Activated naive CD8-positive, alpha-beta T cell treated with anti-CD3 and anti-CD28 coated beads for 36 hours (primary cell): ENCODE measurements at places on chromosomes 3 and 15.
A peak's percentile ranks its signal among the peaks of the same experiment; 100 is the strongest.

- no peak for DNase-seq
These were observed 343.2 kb upstream of the ADAMTS9 start for GRCh38 chr3:65030847-65031463.

DNA sequence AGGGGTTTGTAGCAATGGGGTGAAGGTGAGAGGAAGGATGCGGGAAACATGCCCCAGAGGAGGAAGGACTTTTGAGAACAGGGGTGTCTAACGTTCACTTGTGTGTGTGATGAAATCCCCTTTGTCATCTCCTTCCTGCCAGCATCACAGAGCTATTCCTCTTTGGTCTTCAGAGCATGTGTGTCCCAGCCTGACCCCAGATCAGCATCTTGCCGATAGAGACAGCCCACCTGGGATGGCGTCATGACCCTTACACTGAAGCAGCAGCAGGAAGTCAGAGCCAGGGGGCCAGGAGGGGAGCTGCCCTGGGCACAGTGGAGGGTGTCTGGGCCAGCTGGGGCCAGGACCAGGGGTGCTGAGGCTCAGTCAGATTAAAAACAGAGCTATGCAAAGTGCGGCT lies 29.9 kb upstream of the GRIP2 start:
- DNase-seq = no peak

GRCh38 chr3:10975695-10976234 lies 16.8 kb upstream of the SLC6A1 start:
- no peak for DNase-seq

DNA sequence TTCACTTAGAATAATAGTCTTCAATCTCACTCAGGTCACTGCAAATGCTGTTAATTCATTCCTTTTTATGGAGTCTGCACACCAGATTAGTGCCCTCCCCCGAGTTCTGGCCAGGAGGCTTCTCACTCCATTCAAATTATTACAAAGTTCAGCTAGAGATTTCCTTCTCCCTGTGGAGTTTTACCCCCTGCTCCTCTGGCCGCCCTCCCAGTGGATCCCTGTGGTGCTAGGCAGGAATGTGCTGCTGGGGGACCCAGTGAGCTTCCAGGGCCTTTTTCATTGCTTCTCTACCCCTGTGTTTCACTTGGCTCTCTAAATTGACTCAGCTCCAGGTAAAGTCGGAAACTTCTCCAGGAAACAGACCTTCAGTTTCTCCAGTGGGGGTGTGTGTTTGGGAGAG lies 42.7 kb upstream of the CD200R1L start:
- DNase-seq = no peak

- no peak for DNase-seq
These were observed 971 bp downstream of the CPOX start for GRCh38 chr3:98592345-98592935.

GRCh38 chr3:158352551-158352950 lies 218.4 kb upstream of the MLF1 start:
- no peak for DNase-seq

GRCh38 chr15:52115598-52116427 lies 3.2 kb upstream of the BCL2L10 start:
- no peak for DNase-seq

DNA sequence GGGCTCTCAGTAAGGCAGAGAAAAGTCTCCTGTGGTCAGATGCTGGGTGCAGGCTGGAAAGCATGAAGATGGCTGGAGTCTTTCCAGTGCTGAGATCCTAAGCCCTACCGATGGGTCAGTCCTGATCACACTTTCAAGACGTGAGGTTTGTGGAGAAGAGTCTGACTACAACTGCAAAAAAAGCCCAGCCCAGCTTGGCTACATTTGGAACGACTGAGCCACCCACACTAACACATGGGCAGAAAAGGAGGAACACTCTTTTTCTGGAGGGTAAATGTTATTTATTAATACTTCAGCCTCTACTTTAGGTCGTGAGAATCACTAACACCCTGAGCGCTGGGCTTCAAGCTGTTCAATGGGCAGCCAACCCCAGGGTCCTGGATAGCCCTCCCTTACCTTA lies 22.0 kb upstream of the C3orf22 start:
- no peak for DNase-seq

GRCh38 chr15:50186752-50187151 lies 4.8 kb downstream of the SLC27A2 start:
- DNase-seq = no peak

DNA sequence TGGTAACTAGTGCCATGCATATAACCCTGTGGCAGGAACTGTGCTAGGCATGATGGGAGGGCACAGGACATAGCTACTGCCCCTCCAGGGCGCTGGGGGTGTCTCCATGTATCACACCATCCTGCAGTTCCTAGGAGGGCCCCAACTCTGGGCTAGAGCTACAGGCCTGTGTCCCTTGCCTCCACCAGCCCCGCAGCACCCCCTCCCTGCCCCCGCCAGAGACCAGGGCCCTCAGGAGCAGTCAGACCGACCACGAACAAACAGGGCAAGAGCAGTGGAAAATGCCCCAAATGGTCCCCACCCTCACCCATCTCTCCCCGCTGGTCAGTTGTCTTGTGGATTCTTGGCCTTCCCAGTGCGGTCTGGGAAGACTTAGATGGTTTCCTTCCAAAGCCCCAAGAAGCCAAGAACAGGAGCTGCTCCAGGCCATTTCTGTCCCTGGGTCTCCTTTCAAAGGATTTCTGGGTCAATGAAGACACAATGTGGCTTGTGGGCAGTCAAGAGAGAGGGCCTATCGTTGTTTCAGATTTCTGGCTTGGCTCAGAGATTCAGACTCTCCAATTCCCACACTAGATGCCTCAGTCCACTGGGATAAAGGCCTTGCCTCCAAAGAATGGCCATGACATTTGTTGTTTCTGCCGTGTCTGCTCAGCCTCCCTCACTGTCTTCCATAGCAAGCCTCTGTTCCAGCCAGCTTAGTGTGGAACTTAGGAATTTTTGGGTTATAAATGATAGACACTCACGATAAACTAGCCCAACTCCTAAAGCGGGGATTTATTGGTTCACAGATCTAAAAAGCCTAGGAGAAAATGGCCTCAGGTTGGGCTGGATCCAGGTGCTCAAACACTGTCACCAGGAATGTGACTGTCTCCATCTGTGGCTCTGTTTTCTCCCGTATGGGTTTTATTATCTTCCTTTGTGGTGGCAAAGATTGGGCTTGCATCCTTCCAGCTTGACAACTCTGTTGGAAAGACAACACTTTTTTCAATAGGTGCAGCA lies 80.6 kb downstream of the LSM3 start:
- no peak for DNase-seq

- DNase-seq = no peak
These were observed 135.9 kb downstream of the CMSS1 start for GRCh38 chr3:99953596-99953995.

GRCh38 chr3:139897759-139898158 lies 37.2 kb upstream of the CLSTN2 start:
- no peak for DNase-seq

DNA sequence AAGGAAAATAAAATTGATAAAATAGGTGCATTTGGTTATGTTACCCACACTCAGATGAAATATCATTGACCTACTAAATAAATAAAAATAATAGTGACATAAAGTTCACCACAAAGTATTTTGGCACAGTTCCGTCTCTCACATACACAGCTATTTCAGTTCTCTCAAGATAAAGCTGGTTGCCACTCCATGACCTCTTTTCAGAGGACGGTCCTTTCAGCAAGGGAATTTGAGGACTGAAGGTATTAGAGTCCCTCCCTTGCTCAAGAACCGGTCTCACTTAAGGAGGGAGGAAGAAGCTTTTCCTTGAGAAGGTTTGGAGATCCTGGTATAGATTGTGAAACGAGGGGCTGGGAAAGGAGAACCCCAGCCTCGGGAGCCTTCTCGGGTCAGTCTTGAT lies 285.5 kb upstream of the CFAP20DC start:
- DNase-seq = no peak

GRCh38 chr3:128226795-128227395 lies 73.6 kb downstream of the EEFSEC start:
- DNase-seq = peak; percentile 25

DNA sequence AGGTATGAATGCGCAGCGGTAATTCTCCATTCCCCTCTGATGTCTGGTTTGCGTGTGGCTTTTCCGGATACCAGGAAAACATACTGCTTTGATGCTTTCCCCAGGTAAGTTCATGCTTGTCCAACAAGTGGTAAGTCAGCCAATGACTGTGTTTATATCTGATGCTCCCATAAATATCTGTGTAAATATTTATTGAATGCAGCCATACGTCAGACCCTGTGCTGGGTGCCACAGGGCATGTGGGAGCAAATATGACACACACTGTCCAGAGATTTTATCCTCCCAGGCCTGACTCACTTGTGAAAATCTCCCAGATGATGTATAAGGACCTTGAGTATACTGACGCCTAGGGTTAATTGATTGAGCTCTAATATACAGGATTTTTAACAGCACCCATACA lies 29.6 kb upstream of the CEMIP start:
- DNase-seq = no peak

DNA sequence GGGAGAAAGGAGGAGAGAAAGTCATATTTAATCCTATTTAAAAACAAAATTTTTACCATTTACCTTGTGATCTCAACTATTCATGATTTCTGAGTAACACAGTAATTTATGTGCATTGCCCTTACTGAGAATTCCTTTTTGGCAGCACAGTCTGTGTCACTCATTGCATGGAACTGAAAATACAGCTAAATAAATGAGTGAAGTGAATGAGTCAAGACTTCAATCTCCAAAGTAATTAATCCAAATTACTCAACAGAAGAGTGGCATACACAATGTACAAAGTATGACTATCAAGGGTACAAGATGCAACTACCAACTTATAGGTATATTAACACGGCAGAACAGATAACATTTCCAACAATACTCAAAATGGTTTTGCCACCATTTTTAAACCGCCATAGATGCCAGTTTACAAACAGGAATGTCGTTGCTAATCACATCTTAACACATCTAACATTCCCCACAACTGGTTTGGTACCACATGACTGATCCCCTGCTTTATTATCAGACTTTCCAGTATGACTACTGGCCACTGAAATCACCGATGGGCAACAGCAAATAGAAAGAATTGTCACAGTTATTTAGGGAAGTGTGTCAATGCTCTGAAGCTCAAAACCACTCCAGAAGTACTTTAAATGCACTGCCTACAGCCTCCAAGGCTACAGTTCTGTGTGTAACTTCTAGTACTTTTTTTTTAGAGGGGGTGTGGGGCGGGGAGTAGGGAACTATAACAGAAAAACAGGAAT lies 410.4 kb downstream of the SHQ1 start:
- DNase-seq = no peak

DNA sequence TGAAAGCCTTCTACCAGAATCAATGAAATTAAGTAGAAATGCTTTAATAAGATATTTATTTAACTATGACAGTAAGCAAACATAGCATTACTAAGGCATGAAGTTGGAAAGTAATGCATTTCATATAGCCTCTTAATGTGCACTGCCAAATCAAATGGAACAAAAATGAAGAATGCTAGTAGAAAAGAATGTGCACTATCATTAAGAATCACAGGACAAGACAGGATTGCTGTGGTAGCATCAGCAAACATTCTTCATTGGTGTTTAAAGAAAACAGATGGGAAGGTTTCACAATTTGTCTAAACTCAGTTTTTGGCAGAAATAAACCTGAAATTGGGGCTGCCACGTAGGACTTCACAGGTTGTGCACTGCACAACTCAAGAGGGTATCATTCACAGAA lies 168.9 kb downstream of the CNTN3 start:
- DNase-seq = no peak

- DNase-seq = no peak
These were observed 39.2 kb downstream of the CCK start for GRCh38 chr3:42226470-42227425.

- no peak for DNase-seq
These were observed 887.3 kb downstream of the NTRK3 start for GRCh38 chr15:87369269-87369668.

DNA sequence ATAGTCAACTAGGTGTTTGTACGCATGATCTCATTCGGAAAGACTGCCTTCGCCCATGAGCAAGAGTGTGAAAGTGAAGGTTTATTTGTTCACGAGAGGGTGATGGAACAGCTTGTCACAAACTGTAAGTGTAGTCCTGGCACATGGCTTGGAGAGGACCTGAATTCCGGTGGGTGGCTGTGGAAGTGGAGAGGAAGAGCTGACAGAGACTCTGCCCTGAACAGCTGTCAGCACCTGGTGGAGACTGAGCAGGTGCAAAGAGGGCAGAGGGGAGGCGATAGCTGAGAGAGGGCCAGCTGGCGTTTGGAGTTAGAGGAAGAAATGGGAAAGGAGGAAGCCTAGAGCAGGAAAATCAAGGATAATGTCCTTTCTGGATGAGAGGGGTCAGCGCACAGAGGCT lies 155.7 kb downstream of the EEFSEC start:
- DNase-seq = no peak

- no peak for DNase-seq
These were observed 15.4 kb downstream of the HHLA2 start for GRCh38 chr3:108311797-108312196.

DNA sequence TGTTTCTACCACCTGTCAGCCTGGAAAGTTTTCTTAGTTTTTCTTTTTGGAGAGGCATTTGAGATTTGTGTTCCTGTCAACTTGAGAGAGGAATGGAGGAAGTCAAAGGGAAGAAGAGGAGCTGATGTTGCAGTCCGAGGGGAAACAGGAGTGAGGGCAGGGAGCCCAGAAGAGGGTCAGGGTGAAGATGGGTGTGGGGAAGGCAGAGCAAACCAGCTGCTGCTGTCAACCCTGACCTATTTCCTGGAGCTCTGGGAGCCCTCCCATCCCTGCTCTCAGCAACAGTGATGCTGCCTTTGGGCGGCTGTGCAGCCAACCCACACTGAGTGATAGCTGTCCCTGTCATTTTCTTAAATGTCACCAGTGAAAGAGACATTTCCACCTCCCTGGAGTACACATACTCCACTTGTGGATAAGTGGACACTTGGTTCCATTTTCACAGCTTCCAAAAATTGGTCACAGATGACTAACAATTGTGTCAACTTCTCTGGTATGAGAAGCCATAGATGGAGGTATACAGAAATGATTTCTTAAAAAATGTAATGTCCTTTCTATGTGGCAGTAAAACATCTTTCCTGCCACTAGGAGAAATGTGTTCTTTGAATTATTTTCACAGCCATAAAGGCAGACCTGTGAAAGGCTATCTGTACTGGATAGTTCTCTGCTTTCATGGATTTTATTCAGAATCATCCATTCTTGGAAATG lies 556.3 kb upstream of the TBL1XR1 start:
- DNase-seq = no peak

DNA sequence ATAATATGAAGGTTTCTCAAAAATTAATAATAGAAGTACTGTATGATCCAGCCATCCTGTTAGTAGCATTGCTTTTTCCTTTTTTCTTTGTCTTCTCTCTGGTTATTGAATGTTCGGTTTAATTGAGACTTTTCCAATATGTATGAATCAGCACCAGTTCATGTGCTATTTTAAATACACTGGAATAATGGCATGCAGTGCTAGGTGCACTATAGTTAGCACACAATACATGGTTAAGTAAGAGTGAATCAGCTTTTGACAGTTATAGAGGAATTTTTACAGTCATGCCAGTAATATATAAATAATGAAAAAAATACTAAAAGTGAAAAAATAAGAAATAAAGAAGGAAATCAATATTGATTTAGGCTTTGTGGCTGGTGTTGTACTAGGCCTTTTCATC lies 113.8 kb upstream of the STRIT1 start:
- DNase-seq = no peak
